Right atrium auricular region (tissue), 2 donors: ENCODE measurements at places on chromosomes 5 and 9.

DNA sequence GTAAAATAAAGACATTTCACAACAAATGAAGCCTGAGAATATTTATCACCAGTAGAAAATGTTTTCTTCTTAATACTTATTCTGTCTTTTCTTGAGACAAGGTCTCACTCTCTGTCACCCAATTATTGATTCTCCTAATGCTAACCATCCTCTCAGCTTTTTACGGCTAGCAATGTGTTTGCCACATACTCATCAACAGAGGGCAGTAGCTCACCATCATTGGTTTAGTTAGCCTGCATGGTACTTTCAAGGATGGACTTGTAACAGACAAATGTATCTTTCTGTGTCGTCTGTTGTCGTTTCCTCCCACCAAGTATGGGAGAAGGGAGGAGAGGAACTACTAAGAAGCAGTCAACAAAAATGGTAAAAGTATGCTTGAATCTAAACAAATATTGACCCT lies 5.9 kb upstream of the ACO1 start:
- no peaks in the 10 kb centered on the region for H3K27me3 ChIP-seq
- no peaks in the 10 kb centered on the region for H3K4me1 ChIP-seq
- H3K4me3 ChIP-seq = no peak overlapping the region
- DNase-seq = no peak

GRCh38 chr5:133113331-133114061 lies 61.7 kb downstream of the HSPA4 start:
- H3K36me3 ChIP-seq = no peaks in the 10 kb centered on the region
- no peak overlapping the region for H3K4me3 ChIP-seq
- no peak overlapping the region for H3K27ac ChIP-seq
- H3K27me3 ChIP-seq = no peaks in the 10 kb centered on the region
- DNase-seq = no peak

- H3K27ac ChIP-seq = no peak overlapping the region
- no peaks in the 10 kb centered on the region for H3K36me3 ChIP-seq
- no peaks in the 10 kb centered on the region for H3K27me3 ChIP-seq
- no peak for DNase-seq
These were observed 653.4 kb downstream of the ANXA1 start for GRCh38 chr9:73805111-73805510.

GRCh38 chr9:127113191-127113972 lies 9.1 kb downstream of the ANGPTL2 start:
- no peaks in the 10 kb centered on the region for H3K4me1 ChIP-seq
- H3K27ac ChIP-seq = peak overlapping the region; percentile 27
- DNase-seq = no peak
- no peaks in the 10 kb centered on the region for H3K27me3 ChIP-seq
- H3K4me3 ChIP-seq = no peak overlapping the region

- no peaks in the 10 kb centered on the region for H3K27me3 ChIP-seq
- H3K36me3 ChIP-seq = no peaks in the 10 kb centered on the region
- H3K4me1 ChIP-seq = no peaks in the 10 kb centered on the region
- no peak overlapping the region for H3K27ac ChIP-seq
These were observed 147.3 kb downstream of the FAM114A2 start for GRCh38 chr5:153891394-153891793.

DNA sequence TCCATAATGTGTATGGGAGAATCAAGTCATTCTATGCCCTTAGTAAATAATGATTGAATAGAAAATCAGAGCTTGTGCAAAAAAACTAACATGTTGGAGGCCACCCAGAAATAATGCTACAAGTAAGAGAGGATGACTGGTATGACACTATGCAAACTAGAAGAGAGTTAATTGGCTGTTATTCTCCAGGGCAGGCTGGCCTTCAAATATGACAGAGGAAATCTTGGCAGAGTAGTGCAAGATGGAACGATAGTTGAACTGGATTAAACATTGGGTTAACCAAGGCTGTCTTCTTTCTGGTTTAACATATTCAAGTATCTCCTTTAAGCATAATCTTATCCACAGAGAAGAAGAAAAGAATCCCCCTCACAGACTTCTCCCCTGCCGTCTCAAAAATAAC lies 196.1 kb downstream of the MPDZ start:
- no peaks in the 10 kb centered on the region for H3K36me3 ChIP-seq
- no peaks in the 10 kb centered on the region for H3K4me1 ChIP-seq
- no peaks in the 10 kb centered on the region for H3K27me3 ChIP-seq
- no peak overlapping the region for H3K27ac ChIP-seq

DNA sequence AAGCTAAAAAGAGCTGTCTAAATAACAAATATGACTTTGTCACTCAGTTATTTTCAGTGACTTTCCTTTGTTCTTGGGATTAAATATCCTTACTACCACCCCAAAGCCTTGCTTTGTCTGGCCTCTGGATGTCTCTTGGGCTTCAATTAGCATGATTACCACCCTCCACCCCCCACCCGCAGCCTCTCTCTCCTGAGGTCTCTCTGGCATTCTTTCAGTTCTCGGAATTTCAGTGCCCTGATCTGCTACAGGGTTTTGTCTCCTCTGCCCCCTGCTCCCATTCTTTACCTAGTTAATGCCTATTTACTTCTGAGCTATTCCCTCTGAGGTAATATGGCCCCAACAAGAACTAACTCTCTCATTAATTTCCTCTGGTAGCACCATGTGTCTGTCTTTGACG lies 376.4 kb downstream of the DEPDC1B start:
- no peaks in the 10 kb centered on the region for H3K27me3 ChIP-seq
- H3K4me3 ChIP-seq = no peak overlapping the region
- no peak overlapping the region for H3K27ac ChIP-seq
- H3K4me1 ChIP-seq = no peaks in the 10 kb centered on the region
- DNase-seq = no peak

GRCh38 chr9:75086541-75087288 lies 1.2 kb downstream of the NMRK1 start:
- DNase-seq = no peak
- H3K27me3 ChIP-seq = no peaks in the 10 kb centered on the region
- peak overlapping the region; percentile 95 for H3K4me3 ChIP-seq
- H3K4me1 ChIP-seq = peaks cover 46% of the 10 kb centered on the region
- no peaks in the 10 kb centered on the region for H3K36me3 ChIP-seq
- H3K27ac ChIP-seq = peak overlapping the region; percentile 98

- no peaks in the 10 kb centered on the region for H3K4me1 ChIP-seq
- peaks cover 64% of the 10 kb centered on the region for H3K36me3 ChIP-seq
- H3K4me3 ChIP-seq = no peak overlapping the region
- no peaks in the 10 kb centered on the region for H3K27me3 ChIP-seq
These were observed 83.7 kb downstream of the LNPEP start for GRCh38 chr5:97019435-97020117.

DNA sequence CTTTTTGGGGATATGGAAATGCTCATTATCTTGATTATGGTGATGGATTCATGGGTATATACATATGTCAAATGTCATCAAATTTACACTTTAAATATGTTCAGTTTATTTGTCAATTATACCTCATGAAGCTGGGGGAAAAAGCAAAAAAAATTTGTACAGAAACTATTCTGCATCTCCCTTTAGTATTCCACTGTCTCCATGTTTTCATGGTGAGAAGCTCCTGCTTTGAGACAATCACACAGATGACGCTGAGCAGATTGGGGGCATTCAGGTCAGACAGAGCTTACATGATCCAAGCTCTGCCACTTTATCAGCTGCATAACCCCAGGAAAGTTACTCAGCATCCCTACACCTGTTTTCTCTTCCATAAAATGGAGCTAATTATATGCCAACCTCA lies 101.5 kb downstream of the PLPPR1 start:
- H3K27ac ChIP-seq = no peak overlapping the region
- no peak overlapping the region for H3K4me3 ChIP-seq
- H3K27me3 ChIP-seq = no peaks in the 10 kb centered on the region
- DNase-seq = no peak

- H3K36me3 ChIP-seq = peaks cover 10% of the 10 kb centered on the region
- no peaks in the 10 kb centered on the region for H3K4me1 ChIP-seq
- H3K27me3 ChIP-seq = no peaks in the 10 kb centered on the region
- H3K4me3 ChIP-seq = no peak overlapping the region
- no peak for DNase-seq
These were observed 48.8 kb downstream of the CEMIP2 start for GRCh38 chr9:71719562-71719961.

GRCh38 chr9:102049586-102050246 lies 311.3 kb upstream of the GRIN3A start:
- no peak overlapping the region for H3K4me3 ChIP-seq
- no peaks in the 10 kb centered on the region for H3K27me3 ChIP-seq
- no peak overlapping the region for H3K27ac ChIP-seq
- no peaks in the 10 kb centered on the region for H3K4me1 ChIP-seq
- H3K36me3 ChIP-seq = no peaks in the 10 kb centered on the region

DNA sequence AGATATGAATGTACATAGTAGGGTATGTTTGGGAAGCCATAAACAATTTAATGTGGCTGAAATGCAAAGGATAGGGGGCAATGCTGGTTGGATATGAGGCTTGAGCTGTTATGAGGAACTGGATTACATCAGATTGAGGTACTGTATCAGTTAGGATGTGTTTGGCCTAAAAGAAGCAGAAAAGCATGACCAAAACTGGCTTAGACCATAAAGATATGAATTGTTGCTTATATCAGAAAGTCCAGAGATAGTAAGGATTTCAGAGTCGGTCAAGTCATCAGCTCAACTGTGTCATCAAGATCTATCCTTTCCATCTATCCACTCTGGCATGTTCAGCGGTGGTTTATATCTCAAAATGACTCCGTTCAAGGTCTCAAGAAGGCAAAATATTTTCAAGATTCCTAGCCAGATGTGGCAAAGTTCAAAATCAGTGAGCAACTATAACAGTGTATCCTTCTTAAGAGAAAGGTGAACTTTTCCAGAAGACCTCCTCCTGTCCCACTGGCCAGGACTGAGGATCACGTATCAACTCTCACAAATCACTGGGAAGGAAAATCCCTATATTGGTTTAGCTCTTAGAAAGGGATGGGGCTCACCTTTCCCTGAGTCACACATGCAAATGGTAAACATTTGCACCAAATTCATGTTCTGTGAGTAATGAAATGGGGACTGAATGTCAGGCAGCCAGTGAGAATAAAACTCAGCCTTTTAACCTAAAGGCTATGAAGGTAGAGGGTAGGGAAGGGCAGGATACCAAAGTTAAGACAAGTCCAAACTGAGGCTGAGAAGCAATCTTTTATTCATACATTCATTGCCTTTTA lies 257.8 kb downstream of the TRIM32 start:
- H3K36me3 ChIP-seq = no peaks in the 10 kb centered on the region
- H3K4me1 ChIP-seq = no peaks in the 10 kb centered on the region
- no peaks in the 10 kb centered on the region for H3K27me3 ChIP-seq

DNA sequence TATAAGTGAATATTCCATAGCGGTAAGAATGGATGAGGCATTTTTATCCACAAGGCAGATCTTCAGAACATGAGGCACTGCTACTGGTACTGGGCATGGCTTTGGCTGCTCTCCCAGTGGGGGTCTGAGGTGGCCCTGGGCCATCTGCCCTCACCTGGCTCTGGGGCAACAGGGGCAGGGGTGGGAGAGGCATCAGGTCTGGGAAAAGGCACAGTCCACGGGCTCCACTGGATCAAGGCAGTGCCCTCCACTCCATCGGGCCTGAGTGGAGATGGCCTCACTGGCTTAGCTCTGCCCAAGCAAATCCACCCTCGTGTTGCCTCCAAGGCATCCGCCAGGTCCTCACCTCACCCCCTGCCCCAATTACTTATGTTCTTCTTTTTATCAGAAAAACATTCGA lies 10.9 kb upstream of the NKD2 start:
- H3K27ac ChIP-seq = no peak overlapping the region
- H3K4me3 ChIP-seq = no peak overlapping the region
- no peaks in the 10 kb centered on the region for H3K36me3 ChIP-seq

DNA sequence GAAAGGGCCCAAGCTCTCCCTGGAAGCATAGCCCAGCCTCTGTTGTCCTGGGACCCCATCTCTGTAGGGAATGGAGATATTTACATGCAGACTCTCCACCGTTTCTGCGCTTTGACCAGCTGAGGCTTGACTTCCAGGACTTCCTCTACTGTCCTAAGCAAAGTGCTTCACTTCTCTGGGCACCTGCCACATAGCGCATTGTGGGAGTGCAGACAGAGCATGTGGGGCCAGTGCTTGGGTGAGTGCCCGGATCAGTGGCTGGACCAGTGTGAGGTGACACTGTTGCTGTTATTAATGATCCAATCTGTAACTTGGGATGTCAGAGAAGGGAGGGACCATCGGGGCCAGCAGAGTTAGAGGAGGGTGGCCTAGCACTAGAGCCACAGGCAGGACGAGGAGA lies 10.5 kb downstream of the CXCL14 start:
- H3K27ac ChIP-seq = no peak overlapping the region
- H3K4me1 ChIP-seq = no peaks in the 10 kb centered on the region
- H3K36me3 ChIP-seq = no peaks in the 10 kb centered on the region
- H3K27me3 ChIP-seq = no peaks in the 10 kb centered on the region
- H3K4me3 ChIP-seq = no peak overlapping the region

GRCh38 chr9:88658311-88658822 lies 123.4 kb downstream of the NXNL2 start:
- DNase-seq = peak; percentile 78
- no peaks in the 10 kb centered on the region for H3K36me3 ChIP-seq
- no peaks in the 10 kb centered on the region for H3K27me3 ChIP-seq
- H3K4me3 ChIP-seq = no peak overlapping the region

DNA sequence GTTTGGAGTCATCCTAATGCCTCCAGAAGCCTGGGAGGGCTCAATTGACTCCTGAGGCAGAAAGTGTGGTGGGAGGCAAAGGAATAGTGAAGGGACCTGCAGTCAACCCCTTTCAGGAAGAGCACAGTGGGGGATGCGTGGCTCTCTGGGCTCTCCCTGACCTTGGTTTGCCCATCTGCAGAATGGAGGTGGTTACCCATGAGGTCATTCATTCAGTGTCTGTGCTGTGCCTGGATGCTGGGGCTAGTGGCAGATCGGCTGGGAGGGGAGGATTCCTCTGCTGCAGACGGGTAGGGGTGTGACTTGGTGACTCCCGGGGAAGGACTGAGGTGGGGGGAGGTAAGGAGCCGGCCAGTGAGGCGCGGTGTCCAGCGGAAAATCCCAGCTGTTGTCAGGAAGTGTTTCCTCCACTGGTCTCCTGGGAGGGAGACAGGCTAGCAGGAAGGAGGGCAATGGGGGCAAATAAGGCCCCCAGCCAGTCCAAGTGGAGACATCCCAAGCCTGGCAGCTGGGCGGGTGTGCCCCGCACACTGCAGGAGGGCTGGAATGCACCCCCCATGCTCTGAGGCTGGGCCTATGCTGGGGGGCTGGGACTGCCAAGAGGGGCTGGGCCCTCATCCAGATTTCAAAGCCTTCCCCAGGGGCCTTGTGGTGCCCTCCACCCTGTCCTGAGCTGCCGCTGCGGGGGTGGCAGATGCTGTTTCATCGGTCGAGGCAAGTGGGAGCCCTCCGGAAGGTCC lies 10.9 kb downstream of the CXXC5 start:
- peak overlapping the region; percentile 40 for H3K4me3 ChIP-seq
- DNase-seq = peak; percentile 86
- no peaks in the 10 kb centered on the region for H3K27me3 ChIP-seq
- H3K27ac ChIP-seq = peak overlapping the region; percentile 94
- H3K36me3 ChIP-seq = no peaks in the 10 kb centered on the region

GRCh38 chr9:131276094-131276888 lies at the start of gene FAM78A:
Gene FAM78A, minus strand, starts transcription at chr9:131276510. Its CDS starts 331 bp downstream, at chr9:131276179.
- no peaks in the 10 kb centered on the region for H3K27me3 ChIP-seq
- H3K4me3 ChIP-seq = peak within 1 kb of the TSS; percentile 76
- H3K27ac ChIP-seq = peak within 1 kb of the TSS; percentile 98
- peaks cover 36% of the 10 kb centered on the region for H3K4me1 ChIP-seq
